Stimulated activated CD8-positive, alpha-beta memory T cell treated with anti-CD3 and anti-CD28 coated beads, Interleukin-7, amount 100 ng/mL, for 1 hour (primary cell): ENCODE measurements at places on chromosomes 4 and X.

GRCh38 chr4:70601422-70602039 is 9.5 kb downstream of the AMBN start:
- DNase-seq: peak; percentile 30

GRCh38 chr4:87529187-87529586 is at the start of gene SPARCL1:
Gene SPARCL1 (minus strand): TSS chr4:87529376. CDS start chr4:87499574, 29,802 bp downstream.
- DNase-seq: no peak

DNA sequence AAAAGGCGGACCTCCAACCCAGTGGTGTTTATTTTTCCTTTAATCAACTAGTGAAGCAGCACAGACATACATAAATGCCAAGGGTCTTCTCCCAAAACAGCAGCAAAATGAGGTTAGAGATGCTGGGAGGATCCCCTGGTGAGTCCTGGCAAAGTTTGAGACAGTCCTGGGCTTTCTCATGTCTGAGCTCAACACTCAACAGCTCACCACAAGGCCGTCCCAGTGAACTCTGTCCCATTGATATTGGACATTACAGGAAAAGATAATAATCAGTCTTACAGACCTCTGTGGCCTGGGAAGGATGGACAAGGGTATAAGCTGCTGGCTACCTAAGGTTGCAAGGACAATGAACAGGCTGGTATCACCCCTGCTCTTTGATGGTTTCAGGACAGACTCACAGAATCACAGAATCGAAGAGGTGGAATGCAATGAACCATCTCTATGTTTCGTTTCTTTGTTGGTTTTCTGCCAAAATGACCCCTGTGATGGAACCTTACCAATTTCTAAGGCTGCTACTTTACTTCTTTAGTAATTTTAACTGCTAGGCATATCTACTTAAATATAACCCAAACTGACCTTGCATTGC is 551.8 kb downstream of the RAB28 start:
- no peak for DNase-seq

GRCh38 chrX:132395645-132396044 is 93.2 kb downstream of the MBNL3 start:
- no peak for DNase-seq

GRCh38 chr4:80486603-80487002 is 151.1 kb downstream of the CFAP299 start:
- DNase-seq: no peak

GRCh38 chr4:174278467-174278866 is 5.0 kb downstream of the FBXO8 start:
- DNase-seq: no peak

GRCh38 chrX:136608295-136608933 is 39.5 kb upstream of the CD40LG start:
- no peak for DNase-seq

DNA sequence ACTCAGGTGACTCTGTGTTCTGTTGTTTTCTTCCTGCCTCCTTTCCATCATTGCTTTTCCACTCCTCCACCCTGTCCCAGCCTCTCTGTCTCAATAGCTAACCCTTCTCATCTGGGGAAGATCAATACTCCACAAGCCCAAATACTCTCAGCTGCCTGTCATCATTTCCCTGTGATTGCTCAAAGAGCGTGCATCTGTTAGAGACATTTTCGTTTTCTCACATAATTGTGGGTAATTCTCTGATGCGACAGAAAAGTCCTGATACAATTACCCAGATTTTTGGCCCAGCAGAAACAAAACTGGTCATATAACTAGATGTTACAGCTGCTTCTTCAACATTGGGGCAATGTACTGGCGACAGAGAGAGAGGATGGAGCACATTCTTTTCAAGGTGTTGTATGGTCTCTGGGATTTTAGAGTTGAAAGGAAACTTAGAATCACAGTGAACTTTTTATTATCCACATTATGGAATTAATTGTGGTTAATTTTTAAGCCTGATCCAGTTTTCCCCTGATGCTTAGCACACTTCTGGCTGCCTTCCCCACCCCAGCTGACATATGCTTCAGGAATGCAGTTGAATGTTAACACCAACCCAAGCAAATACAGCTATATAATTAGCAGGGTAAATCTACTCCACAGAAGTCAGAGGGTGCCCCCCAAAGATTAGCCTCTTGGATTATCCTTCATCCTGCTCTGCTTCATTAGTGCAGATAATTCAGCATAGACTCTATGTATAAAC is 171.4 kb upstream of the ANXA3 start:
- no peak for DNase-seq

- DNase-seq: no peak
Measured at GRCh38 chr4:117264072-117264471, 178.7 kb upstream of the TRAM1L1 start.

GRCh38 chr4:88159229-88159725 is 838 bp upstream of the ABCG2 start:
- DNase-seq: no peak

DNA sequence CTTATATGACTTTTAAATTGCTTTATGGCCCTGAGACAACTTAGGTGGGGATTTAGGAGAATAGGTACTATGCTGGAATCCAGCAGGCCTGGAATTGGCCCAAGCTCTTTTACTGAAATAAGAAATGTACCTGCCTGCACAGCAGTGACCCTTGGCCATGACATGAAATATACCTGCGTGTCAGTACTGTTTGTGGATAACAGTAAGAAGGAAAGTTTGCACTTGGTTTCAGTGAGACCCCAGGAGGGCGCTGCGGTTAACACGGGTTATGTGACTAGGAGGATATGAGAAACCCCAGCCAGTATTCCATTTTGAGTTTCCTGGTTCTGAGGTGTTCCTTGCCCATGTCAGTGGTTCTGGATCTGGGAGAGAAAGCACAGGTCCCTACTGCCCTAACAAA is 5.3 kb downstream of the MTM1 start:
- DNase-seq: no peak

- DNase-seq: no peak
Measured at GRCh38 chr4:16720761-16721160, 177.7 kb downstream of the LDB2 start.

- DNase-seq: no peak
Measured at GRCh38 chrX:115896362-115896761, 274.2 kb upstream of the AGTR2 start.

DNA sequence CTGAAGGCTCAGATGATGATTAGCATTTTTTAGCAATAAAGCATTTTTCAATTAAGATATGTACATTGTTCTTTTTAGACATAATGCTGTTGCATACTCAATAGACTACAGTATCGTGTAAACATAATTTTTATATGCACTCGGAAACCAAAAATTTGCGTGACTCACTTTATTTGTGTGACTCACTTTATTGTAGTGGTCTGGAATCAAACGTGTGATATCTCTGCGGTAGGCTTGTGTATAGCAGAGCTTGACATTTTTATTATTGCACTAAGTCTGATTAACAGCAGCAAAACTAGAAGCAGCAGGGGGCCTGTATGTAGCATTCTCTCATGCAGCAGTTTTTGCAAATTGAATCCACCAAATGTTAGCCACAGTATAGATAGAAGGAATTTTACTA is 119.1 kb upstream of the PRDX4 start:
- no peak for DNase-seq

DNA sequence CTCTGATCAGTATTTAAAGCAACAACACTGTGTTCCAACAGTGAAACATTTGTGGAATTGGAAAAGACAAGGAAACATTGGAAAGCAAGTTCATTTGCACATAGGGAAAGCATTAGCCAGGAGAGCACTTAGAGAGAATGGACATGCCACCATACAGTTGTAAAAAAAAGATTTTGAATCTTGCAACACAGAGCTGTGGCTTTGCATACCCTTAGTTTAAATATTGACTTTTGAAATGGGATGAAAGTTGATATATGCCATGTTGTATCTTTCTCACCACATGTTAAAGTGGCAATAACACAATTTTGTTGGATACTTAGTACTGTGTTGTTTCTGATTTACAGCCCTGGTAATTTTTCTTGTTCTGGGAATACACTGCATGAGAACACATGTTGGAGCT is 208.1 kb downstream of the BMPR1B start:
- DNase-seq: no peak

GRCh38 chr4:30719454-30720020 is 632 bp upstream of the PCDH7 start:
- no peak for DNase-seq
